Skin of body (tissue), 3 donors: ENCODE measurements at places on chromosomes 12 and 14.

GRCh38 chr14:66395300-66395699, 90.9 kb upstream of the CCDC196 start:
- no peak for DNase-seq

DNA sequence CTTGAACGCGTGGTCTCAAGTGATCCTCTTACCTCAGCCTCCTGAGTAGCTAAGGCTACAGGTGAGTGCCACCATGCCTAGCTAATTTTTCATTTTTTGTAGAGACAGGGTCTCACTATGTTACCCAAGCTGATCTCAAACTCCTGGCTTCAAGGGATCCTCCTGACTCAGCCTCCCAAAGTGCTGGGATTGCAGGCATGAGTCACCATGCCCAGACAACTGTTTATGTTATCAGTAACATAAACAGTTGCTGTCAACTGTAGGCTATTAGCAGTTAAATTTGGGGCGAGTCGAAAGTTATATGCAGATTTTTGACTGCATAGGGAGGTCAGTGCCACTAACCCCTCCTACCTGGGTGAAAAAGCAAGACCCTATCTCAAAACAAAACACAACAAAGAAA, 26.2 kb upstream of the LRRK2 start:
- DNase-seq: no peak

DNA sequence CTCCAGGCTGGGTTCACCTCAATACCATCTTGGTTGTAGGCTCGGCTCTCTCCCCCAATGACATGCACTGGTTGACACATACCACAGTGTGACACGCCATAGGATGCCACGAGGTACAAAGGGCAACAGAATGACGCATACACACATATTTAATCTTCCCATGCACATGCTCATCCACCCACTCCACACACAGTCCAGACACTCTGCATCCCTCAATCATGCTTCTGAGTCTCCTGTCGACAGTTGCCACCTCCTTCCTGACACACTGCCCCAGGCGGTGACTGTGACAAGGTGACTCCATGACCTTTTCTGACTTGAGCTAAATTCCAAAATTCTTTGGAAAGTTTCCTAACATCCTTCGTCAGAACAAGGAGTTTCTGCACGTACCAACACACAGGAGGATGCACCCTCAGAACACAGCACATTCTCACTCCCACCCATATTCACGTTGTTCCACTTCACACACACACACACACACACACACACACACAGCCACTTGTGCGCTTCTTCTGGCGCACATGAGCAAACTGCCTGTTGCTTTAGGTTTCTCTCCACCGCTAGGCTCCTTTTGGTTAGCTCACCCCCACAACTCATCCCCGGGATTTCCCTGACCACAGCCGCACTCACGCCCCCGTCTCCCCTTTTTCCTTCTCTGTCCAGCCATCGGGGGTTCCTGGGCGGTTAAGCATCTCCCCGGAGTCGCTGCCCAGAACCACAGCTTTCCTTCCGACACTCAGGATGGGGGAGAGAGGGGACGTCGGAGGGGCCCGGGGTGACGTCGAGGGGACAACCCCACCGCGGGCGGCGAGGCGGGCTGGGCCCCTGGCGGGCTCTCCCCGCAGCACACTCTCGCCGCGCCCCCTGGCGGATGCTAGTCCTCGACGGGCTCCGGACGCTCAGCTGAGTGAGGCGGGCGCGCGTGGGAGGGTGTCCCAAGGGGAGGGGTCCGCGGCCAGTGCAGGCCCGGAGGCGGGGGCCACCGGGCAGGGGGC, 536 bp upstream of the WNT1 start:
- DNase-seq: no peak

GRCh38 chr12:105798256-105798845, 340.4 kb downstream of the NUAK1 start:
- no peak for DNase-seq

GRCh38 chr12:124828264-124829007, 35.2 kb downstream of the SCARB1 start:
- no peak for DNase-seq

DNA sequence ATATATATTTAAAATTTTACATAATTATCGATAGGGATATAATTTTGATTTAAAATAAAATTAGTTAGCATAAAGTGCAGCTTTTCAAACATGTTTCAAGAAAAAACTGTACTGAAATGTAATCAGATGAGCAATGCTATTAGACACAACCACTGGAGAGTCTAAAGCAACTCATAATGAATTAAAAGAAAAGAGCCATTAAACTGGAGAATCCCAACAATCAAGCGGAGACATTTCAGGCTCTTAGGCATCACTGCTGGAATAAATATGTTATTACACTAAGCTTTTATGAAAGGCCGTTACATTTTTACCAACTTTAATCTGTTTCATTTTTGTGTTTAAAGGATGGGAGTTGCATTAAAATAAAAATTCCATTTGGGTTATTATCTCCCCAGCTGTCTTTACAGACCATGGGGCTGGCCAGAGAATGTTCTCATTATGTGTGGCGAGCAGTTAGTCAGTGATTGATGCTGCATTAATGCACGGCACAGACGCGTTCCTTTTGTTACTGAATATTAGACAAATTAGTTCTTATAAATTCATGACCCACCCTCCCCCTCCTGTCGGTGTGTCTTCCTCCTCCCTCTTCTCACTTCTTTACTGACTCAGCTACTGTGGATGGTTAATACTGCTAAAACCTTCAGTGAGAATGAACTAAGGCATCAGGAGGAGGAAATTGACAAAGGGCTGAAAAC, 156.8 kb downstream of the PDZRN4 start:
- DNase-seq: no peak

GRCh38 chr14:95569440-95569839, 34.6 kb downstream of the GLRX5 start:
- DNase-seq: no peak

GRCh38 chr14:71741241-71741640, 191.0 kb upstream of the RGS6 start:
- peak; percentile 84 for DNase-seq

DNA sequence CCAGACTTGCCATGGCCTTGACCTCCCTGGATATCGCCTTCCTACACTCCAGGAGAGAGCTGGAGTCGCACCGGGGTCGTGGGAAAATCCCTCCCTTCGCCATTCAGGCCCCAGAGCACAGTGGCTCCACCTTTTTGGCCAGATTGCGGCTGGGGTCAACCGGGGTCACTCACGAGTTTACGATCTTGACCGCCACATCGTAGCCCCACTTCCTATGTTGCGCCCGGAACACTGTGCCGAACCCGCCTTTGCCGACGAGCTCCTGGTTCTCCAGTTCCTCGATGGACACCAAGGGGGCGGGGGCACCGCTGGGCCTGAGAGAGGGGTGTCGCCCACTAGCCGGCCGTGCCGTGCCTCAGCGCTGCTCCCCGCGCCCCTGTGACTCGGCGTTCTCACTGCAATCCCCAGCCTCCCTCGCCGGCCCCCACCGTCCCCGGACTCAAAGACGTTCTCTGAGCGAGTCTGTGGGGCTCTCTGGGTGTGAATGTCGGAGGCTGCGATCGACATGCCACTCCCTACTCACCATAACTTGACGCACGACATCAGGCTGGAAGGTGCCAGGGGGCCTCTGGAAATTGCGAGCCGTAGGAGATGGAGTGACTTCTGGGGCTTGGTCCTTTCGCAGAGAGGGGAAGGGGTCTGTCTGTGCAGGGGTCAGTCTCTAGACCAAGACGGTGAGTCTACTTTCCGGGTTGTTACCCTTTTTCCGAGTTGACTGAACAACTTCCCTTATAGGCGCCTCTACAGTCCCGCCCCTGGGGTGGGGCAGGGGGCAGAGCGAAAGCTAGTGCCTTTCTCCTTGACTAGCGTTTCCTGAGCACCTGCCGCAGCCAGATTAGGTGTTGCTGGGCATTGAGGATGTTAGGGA, at the start of gene RIPK3:
RIPK3 (minus strand) TSS at position 708 of the 868 bp plus-strand sequence; CDS start at position 543, 165 bp downstream.
- no peak for DNase-seq

DNA sequence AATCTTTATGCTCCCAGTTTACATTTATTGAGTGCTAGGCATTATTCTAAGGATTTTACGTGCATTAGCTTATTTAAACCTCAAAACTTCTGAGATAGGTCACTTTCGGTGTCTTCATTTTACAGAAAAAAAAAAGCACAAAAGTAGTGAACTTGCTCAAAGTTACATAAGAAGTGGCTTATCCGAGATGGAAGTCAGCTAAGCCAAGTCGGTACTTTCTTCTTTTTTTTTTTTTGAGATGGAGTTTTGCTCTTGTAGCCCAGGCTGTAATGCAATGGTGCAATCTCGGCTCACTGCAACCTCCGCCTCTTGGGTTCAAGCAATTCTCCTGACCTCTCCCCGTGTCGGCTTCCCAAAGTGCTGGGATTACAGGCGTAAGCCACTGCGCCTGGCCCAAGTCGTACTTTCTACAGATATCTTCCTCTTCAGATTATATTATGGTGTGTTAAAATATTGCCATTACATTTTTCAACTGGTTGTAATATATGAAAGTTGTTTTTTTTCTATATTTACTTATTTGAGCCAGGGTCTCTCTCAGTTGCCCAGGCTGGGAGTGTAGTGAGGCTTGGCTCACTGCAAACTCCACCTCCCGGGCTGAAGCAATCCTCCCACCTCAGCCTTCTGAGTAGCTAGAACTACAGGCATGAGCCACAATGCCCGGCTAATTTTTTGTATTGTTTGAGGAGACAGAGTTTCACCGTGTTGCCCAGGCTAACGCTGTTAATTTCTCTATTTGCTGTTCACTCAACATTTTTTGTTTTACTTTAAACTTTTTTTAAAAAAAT, 8.9 kb downstream of the DPPA3 start:
- DNase-seq: no peak

GRCh38 chr12:115088328-115088994, 404.5 kb upstream of the TBX3 start:
- DNase-seq: no peak

- DNase-seq: no peak
Measured at GRCh38 chr14:103073367-103073875, 10.6 kb upstream of the LBHD2 start.

- peak; percentile 12 for DNase-seq
Measured at GRCh38 chr12:25689996-25690501, 137.0 kb upstream of the LMNTD1 start.

- no peak for DNase-seq
Measured at GRCh38 chr12:101181776-101182175, 28.3 kb downstream of the SLC5A8 start.

DNA sequence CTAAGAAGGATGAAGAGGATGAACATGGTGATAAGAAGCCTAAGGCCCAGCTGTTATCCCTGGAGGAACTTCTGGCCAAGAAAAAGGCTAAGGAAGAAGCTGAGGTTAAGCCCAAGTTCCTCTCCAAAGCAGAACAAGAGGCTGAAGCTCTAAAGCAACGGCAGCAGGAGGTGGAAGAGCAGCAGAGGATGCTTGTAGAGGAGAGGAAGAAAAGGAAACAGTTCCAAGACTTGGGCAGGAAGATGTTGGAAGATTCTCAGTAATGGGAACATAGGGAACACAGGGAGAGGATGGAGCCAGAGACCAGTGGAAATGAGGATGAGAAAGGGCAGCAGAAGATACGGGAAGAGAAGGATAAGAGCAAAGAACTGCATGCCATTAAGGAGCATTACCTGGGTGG, 27.5 kb upstream of the KRT77 start:
- DNase-seq: no peak

DNA sequence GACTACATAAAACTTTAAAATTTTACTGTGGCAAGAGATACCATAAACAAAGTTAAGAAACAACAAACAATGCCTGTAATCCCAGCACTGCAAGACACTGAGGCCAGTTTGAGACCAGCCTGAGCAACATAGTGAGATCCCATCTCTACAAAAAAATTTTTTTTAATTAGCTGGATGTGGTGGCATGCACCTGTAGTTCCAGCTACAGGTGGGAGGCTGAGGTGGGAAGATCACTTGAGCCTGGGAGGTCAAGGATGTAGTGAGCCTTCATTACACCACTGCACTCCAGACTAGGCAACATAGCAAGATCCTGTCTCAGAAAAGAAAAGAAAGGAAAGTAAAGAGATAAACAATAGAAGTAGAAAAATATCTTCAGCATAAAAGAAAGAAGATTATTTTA, 3.3 kb upstream of the TEX52 start:
- DNase-seq: no peak
